Endodermal cell (in vitro differentiated cells): ENCODE measurements at places on chromosomes 7 and 10. TPM values are rescaled to one million over a fixed set of nuclear protein-coding genes. Genes with fewer than 3 reads are reported as not detected.

- no peak for DNase-seq
These were observed 11.4 kb downstream of the SSMEM1 start for GRCh38 chr7:130218806-130219620.

- DNase-seq, result no peak
These were observed 77.7 kb downstream of the VWA2 start for GRCh38 chr10:114316744-114317143.

DNA sequence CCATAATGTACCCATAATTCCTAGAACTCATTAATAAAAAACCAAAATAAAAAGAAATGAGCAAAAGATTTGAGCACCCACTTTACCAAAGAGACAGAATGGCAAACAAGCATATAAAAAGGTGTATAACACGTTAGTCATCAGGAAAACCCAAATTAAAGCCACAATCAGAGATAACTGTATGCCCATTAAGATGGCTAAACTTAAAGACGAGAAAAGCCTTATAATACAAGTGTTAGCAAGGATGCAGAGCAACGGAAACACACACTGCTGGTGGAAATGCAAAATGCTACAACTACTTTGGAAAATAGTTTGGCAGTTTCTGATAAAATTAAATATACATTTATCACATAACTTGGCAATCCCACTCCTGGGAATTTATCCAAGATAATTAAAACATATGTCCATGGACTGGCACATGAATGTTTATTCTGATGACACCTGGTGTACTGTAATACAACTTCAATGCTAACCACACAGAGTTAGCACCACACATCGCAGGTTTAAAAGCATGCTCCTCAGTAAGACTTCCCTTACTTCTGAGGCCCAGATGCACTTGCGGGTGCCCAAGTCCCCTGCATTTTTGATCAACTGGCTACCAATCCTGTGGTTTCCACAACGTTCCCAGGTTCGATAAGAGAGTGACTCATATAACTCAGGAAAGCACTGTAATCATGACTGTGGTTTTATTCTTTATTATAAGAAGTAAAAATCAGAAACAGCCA, 158.6 kb downstream of the SNX13 start:
- no peak for DNase-seq

ORAI2 gene
- 8.7 to 26.1 TPM (median 25.9 TPM) in 3 replicates for total RNA-seq

DNA sequence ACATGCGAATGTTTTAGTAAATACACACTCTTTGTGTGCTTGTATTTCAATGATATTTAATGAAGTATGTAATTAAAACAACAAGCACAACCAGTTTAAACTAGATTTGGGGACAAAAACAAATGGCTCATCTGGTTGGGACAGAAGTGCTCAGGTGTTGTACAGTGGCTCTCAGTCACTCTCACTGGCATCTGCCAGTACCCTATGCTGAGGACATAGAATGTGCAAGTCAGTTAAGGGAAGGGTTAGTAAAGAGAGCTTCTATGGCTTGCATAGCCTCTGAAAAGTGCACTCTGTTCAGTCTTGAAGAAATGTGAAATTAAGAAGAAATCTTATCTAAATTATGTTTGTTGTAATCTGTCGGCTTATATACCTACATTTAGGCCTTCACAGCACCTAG, 183.0 kb downstream of the LRRC4 start:
- DNase-seq, result no peak

ICA1 gene
- total RNA-seq, result 49.5 to 53.3 TPM (median 50.2 TPM) in 3 replicates
